ENCODE measurements at places on chromosomes 6 and 20.

- no peak for DNase-seq
These were observed 11.8 kb upstream of the TUBB2B start for GRCh38 chr6:3239110-3239830.

DNA sequence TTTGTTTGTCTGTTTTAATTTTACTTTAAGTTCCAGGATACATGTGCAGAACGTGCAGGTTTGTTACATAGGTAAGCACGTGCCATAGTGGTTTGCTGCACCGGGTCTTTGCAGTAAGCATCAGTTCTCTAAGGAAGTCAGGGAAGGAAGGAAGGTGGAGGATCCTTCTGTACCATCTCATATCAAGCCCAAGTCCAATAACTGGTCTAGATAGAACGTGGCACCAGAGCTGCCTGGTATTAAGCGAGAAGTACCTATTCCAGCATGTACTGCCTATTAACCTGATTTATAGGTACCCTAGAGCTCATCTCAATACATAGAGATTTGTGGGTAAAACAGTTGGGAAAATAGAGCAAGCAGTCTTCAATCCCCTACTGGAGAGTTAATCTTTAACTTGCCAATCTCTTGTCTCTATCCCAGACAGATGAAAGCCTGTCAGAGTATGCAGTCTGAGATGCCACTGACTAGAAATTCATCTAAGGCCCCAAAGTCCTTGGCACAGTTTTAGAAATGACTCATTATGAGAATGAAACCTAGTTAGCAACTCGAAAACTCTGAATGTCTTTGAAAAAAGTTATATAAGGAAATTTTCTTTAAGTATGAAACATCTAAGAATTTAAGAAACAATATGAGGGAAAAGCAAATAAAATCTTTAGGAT lies 144.9 kb downstream of the TFAP2A start:
- DNase-seq: no peak

- DNase-seq: no peak
These were observed 15.0 kb downstream of the OR2B3 start for GRCh38 chr6:29071831-29072723.

DNA sequence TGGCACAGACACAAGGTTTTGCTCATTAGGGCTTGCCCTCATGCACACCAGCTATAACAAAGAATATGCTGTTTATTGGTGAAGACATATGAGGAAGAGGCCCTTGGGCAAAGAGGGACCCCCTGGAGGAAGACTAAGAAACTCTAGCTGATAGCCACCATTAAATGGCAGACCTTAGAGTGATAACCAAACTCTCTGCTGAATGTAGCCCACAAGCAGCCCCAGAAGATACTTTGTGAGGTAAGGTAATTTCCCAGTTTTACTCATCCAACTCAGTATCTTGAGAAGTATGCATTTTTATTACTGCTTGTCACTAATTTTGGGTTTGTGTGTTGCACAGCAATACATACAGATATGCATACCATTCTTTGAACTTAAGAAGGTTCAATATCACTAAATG lies 563.3 kb downstream of the DOK5 start:
- DNase-seq: no peak

DNA sequence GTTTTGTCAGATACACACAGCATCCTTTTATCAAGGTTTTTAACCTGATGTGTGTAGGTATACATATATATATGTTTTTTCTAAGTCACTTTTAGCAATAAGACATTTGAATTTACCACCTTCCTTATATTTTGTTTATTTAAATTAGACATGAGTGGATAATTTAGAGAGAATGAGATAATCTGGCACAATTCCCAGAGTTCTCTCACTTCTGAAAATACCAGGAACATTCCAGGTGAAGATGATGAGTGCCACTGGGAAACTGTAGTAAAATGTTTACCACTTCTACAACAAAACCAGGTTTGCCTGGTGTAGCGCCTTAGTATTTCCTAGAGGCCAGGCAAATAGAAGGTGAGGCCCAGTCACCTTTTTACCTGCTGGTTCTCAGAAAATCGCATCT lies 189.5 kb downstream of the TMEM242 start:
- DNase-seq: no peak

- no peak for DNase-seq
These were observed 205.7 kb downstream of the GJA1 start for GRCh38 chr6:121641158-121641557.

GRCh38 chr20:62402456-62403150 lies 4.5 kb downstream of the CABLES2 start:
- no peak for DNase-seq

GRCh38 chr6:66230591-66230990 lies 523.6 kb upstream of the EYS start:
- no peak for DNase-seq

DNA sequence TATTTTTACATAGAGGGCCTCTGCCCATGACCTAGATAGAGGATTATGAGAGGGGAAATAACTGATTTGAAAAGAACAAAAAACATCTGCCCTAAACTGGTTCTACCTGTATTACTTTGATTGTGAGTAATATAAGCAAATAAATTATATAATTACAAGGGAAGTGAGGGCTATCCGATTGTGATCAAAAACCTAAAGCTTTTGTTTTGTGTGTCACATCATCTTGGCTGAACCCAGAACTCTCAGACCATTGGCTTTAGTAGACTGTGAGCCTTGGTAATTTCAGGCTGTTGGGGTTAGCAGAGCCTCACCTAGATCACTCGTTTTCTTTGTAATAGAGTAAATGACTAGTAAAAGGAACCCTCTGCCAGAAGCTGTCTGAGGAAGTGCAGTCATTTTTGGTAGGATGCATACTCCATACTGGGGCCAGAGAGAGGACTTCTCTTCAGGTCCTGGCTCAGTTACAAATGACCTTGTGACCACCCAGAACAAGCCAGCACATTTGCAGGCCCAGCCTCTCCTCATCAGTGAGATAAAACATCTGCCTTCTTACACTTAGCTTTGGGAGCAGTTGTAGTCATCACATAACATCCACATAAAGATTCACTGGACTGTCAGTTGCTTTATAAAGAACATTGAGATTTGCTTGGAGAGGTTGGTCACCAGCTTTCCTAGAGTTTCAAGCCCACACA lies 13.5 kb downstream of the STK35 start:
- no peak for DNase-seq

- no peak for DNase-seq
These were observed 17.8 kb upstream of the SLC32A1 start for GRCh38 chr20:38706509-38706908.

DNA sequence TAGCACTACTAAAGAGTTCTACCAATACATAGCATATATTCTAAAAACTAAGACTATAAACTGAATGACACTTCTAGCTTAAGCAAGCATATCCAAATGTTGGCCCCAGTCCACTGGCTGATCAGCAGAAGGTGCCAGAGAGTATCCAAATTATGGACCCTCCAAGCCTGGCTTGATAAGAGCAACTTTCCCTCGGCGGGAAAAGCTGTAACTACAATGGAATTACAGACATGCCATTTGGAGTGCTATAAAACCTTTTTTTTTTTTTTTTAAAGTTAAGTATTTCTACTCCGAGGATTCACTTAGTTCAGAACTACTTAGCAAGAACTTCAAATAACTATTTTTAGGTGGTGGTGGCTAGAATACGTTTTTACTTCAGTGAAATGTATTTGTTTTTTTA lies 94.6 kb downstream of the EPB41L2 start:
- no peak for DNase-seq

GRCh38 chr6:170345662-170346061 lies 39.1 kb downstream of the FAM120B start:
- no peak for DNase-seq

DNA sequence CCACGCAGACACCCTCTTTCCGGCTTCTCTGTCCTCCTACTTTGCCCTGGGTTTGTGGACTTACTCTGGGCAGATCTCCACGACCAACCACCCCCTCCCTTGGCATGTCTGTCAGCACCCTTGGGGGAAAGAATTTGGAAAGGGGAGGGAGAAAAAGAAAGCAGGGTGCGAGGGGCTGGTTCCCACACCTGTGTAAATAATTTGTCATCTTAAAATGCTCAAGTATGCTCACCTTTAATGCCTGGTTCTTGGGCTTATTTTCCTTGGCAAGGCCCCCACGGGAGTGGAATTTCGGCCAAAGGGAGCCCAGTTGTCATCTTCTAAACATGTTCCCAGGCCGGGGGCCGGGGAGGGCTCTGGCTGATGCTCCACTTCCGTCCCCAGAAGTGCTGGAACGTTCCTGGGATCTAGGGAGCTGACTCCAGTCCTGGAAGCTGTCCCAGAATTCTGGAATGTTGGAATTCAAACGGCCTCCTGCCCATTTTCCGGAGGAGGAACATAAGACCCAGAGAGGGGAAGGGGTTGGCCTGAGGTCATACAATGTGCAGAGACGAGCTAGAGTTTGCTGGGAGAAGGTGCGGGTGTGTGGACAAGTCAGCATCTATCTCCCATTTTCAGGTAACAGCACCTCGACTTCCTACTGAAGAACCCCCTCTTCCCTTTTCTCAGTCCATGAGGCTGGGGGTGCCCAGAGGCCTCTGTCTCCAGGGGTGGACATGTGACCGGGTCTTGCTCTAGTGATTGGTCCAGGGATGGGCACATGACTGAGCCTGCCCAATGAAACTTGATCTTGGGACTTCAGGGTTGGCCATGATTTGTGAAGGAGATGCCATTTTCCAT lies 122.3 kb downstream of the CEBPB start:
- DNase-seq: no peak

DNA sequence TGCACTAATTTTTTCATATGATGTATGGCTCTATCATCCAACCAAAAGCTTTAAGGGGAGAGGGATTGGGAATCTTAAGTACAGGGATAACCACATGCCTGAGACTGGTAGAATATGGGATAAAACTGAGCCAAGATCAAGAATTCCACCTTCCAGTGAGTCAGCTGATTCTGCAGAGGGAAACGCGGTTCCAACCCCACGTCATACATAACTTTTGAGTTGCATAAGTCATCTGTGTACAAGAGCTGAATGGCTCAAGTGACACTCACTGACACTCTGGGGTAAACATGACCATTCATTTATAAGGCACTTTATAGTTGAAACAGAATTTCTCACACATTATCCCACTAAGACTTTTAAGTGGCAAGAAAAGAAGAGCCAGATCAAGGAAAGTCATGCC lies 16.4 kb downstream of the TRIM27 start:
- no peak for DNase-seq

DNA sequence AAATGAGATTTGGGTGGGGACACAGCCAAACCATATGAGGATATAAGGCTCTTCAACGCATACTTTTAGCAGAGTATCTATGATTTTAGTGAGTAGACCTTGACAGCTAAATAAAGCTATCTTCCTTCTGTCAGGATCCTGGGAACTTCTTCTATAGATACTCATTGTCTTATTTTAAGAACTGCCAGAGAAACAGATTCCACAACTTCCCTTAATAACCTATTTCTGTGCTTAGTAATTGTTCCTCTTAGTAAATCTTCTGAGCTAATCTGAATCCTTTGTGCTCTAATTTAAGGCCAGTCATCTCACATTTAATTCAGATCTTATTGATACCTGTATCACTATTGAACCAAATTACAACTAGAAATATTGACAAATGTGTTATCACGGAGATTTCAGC lies 64.0 kb upstream of the CEP85L start:
- DNase-seq: no peak

DNA sequence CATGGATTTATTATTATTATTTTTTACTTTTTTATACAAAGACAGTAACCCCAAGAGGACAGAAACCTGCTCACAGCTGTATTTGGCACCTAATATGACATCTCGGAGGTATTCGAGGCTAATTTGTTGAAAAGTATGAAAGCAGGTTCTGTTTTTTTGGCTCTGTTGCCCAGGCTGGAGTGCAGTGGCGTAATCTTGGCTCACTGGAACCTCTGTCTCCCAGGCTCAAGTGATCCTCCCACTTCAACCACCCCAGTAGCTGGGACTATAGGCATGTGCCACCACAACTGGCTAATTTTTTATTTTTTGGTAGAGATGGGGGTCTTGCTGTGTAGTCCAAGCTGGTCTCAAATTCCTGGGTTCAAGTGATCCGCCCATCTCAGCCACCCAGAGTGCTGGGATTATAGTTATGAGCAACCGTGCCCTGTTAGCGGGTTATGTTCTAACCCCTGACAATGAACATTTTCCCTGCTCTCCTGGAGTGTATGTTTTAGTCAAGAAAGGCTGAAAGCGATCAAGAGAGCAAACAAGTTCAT lies 53.7 kb upstream of the ZNF217 start:
- no peak for DNase-seq

DNA sequence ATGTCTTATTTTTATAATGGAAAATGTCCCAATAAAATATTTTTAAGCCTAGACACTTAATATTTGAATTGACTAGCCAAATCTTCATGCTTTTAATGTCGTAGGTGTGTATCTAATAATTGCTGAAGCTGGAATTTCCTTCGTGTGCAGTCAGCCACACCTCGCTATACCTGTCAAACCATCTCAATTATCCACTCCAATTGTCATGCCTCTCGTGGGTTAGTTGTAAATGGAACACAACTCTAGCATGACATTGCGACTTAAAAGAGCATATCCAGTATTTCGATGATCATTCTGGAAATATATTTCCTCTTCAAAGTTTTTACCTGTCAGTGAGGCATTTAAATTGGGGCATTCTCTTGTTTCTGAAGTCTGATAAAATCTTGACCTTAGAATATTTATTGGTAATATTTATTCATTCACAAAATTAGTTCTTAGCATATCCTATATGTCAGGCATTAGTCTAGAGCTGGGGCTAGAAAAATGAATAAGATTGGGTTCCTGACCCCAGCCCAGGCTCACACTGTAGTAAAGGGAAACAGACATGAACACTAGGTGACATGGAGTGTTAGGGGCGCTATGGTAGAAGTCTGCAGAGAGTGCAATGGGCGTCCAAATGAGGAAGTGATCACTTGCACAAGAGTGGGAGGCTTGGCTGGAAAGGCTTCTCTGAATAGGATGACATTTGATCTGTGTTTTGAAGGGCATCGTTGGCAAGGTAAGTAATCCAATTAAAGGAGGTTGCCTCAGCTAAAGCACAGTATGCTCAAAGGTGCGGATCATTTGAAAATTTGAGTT lies 11.0 kb upstream of the CFAP206 start:
- no peak for DNase-seq

GRCh38 chr6:109687271-109687761 lies 3.7 kb downstream of the AK9 start:
- no peak for DNase-seq

DNA sequence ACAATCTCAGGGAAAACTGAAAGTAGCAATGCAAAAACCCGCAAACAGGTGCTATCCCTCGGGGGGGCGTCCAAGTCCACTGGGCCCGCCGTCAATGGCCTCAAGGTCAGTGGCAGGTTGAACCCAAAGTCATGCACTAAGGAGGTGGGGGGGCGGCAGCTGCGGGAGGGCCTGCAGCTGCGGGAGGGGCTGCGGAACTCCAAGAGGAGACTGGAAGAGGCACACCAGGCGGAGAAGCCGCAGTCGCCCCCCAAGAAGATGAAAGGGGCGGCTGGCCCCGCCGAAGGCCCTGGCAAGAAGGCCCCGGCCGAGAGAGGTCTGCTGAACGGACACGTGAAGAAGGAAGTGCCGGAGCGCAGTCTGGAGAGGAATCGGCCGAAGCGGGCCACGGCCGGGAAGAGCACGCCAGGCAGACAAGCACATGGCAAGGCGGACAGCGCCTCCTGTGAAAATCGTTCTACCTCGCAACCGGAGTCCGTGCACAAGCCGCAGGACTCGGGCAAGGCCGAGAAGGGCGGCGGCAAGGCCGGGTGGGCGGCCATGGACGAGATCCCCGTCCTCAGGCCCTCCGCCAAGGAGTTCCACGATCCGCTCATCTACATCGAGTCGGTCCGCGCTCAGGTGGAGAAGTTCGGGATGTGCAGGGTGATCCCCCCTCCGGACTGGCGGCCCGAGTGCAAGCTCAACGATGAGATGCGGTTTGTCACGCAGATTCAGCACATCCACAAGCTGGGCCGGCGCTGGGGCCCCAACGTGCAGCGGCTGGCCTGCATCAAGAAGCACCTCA lies 166.3 kb downstream of the DTNBP1 start:
- DNase-seq: no peak
